ENCODE measurements at places on chromosomes 3 and 15. TPM values are rescaled to one million over a fixed set of nuclear protein-coding genes. Genes with fewer than 3 reads are reported as not detected.

- DNase-seq: no peak
These were observed 31.6 kb upstream of the STAG1 start for GRCh38 chr3:136783708-136784191.

DNA sequence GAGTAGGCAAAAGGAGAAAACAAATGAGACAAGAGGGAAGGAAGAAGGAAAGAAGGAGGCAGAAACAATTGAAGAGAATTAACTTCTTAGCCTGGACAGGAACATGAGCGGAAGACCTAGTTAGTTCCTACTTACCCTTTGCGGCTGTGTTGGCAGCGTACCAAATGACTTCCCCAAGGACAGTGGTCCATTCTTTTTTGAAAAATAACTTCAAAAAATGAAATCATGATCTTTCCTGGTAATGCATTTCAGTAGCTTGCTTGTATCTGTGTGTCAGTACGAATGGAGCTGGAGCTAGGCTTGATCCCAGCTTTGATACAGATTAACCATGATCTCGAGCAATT, 41.5 kb upstream of the CFAP161 start:
- DNase-seq: no peak

DNA sequence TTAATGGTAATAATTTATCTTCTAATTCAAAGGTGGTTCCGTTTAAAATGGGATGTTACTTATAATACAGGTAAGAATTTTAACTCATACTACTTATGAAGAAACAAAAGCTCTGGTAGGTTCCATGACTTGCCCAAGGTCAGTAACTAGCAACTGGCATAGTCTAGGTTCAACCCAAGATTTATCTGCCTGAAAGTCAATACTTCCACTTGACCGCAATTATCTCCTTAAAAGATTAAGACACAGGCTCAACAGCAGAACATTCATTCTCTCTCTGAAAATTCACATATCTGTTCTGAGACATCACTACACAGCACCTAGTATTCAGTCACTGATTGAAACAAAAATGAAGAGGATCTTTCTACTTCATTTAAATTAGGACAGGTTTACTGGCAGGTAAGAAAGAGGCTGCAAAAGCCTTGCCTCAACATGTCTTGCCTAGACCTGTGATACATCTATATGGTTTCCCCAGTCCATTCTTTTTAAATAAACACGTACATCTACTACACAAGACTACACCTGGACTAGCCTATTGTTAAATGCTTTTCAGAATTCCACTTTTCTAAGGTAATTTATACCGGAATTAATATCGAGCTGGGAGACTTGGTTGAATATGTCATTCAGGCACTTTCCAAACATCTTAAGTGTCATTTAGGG, 1.2 kb downstream of the CSNK1G1 start:
- DNase-seq: no peak

DNA sequence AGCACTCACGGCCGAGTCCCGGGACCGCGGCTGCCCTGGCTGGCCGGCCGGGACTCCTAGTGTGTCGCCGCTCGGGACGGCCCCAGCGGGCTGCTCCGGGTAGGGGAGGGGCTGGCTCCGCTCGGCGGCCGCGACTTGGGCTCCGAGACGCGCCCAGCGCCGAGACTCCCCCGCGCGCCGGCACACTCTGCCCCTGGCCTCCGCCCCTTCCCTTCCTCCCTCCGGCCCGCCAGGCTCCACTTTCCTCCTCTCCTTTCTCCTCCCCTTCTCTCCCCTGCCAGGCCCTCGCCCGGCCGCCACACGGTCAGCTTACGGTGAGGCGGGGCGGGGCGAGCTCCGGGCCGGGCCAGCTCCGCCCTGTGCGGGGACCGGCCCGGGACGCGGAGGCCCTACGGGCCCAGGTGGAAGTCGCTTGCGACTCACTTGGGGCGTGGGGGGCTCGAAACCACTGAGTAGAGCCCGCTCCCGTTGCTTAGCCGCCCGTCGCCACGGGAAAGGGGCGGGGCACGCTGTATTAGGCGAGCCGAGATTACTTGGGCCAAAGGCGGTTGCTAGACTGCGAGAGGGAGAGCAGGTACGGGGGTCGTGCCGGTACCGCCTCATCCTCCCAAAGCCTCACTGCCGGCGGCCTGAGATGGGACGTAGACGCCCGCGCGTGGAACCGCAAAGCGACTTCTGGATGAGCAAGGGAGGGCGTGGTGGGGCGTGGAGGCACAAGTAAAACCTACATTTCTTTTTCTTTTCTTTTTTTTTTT, at the start of gene ITGB5:
TSS of gene ITGB5 (minus strand) at position 189 of the 755 bp plus-strand sequence. CDS start 365 bp downstream, outside the sequence.
- DNase-seq: no peak

DNA sequence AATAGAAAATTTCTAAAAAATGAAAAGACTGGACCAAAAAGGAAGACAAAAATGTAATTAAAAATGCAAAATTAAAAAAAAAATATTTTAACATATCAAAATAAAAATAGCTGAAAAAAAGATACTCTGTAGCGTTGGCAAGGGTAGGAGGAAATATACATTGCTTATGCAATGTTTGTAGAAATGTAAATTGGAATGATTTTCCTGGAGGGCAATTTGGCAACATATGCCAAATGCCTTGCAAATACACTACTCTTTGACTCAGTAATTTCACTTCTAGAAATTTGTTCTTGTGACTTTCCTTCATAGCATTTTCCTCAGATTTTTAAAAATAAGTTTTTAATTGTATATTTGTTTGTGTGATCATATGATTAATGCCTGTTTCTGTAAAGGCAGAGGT, 296.6 kb downstream of the ZNF621 start:
- DNase-seq: no peak

The GOLGA6L10 gene
- polyA plus RNA-seq: 0.36 TPM

The LRRC58 gene
- 17.4 TPM for polyA plus RNA-seq

Data from keratinocyte (primary cell).